ENCODE measurements at places on chromosomes 12 and 14.

GRCh38 chr14:62307844-62308243 is 545.6 kb downstream of the SNAPC1 start:
- DNase-seq = no peak

DNA sequence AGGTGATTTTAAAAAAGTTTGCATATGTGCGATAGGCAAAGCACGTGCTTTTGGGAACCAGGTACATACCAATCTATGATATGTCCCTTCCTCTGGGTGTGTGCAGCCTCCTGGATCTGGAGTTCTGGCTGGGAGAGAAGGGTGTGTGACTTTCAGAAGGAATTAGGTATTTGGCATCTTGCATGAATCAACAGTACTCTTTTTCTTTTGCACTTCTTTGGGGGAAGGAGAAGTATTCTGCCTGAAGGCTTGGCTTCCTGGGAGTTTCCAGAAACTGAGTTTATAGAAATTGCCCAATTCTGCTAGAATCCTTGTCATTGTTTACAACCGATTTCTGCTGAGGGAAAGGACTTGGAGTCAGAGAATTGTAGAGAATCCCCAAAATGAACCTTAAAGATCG is 2.9 kb upstream of the CLMN start:
- DNase-seq = no peak

GRCh38 chr14:91893669-91894068 is 26.3 kb upstream of the TC2N start:
- no peak for DNase-seq

- DNase-seq = no peak
These were observed 355.3 kb upstream of the SFSWAP start for GRCh38 chr12:131355361-131356245.

DNA sequence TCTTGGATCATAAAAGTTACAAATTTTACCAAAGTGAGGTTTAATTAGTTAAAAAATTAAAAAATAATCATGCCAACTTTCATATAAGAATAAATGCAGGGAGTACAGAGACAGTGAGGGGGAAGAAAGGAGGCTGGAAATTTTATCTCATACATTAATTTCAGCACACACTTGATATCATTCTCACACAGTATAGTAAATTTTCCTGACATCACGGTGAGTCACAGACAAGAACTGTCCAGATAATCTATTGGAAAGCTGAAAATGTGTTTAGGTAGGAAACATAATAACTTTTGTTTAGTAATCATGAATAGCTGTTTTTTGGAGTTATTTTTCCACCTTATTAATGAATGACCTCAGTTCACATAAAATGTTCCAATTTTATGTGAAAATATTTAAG is 1204.8 kb downstream of the GALC start:
- no peak for DNase-seq

- no peak for DNase-seq
These were observed 3.6 kb downstream of the SMCO3 start for GRCh38 chr12:14810167-14810952.

- no peak for DNase-seq
These were observed 23.6 kb upstream of the ATF1 start for GRCh38 chr12:50740307-50740706.

DNA sequence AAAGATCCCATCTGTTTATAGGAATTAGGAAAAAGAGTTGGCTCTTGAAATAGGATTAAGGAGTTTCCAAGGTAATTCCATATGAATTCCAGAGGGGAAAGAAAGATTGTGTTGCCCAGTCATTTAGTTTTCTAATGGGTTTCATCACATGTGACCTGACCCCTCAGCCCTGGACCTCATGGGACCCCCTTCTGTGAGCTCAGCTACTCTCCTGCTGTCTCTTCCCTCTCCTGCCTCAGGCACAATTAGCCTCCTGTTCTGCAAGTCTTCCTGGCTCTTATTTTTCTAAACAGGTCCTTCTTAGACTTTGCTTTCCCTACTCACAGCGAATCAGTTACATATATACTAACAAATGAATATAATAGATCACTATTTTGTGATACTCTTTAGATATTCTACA is 237.7 kb downstream of the TRHDE start:
- DNase-seq = no peak

DNA sequence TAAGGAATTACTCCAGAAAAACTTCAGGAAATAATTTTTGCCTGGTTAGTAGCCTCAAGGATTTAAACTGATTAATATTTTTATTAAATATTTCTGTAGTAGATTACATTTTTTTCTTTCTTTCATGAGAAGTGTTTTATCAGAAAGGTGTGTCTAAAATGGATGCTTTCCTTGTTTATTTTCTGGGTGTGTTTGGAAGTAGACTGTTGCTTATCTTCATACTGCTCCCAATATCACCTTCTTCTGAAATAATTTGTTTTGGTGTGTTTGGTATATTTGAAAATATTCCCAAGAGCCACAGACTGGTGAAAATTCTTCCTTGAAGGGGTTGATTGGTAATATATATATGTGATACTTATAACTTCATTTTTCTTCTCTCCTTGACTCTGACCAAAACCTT is 10.1 kb upstream of the REP15 start:
- DNase-seq = no peak

- DNase-seq = no peak
These were observed 46.7 kb downstream of the NOC4L start for GRCh38 chr12:132190834-132191500.

- no peak for DNase-seq
These were observed 148.6 kb downstream of the ANO4 start for GRCh38 chr12:100942984-100943749.

GRCh38 chr12:49369411-49370145 is 2.3 kb downstream of the SPATS2 start:
- peak; percentile 46 for DNase-seq

GRCh38 chr12:109995361-109995685 is 845 bp downstream of the GIT2 start:
- DNase-seq = no peak

DNA sequence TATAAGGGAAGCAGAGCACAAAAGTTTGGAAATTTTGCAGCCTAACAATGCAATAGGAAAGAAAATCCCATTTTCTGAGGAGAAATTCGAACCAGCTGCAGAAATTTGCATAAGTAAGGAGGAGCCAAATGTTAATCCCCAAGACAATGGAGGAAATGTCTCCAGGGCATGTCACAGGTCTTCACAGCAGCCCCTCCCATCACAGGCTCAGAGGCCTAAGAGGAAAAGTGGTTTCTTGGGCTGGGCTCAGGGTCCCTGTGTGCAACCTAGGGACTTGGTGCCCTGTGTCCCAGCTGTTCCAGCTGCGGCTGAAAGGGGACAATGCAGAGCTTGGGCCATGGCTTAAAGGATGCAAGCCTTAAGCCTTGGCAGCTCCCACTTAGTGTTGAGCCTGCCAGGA is 190.0 kb downstream of the MDGA2 start:
- no peak for DNase-seq

- DNase-seq = no peak
These were observed 28.2 kb downstream of the FOXN3 start for GRCh38 chr14:89388853-89389252.

GRCh38 chr12:68406134-68406576 is 74.0 kb upstream of the MDM1 start:
- peak; percentile 92 for DNase-seq

- DNase-seq = no peak
These were observed 8.0 kb upstream of the PGAM5 start for GRCh38 chr12:132702640-132703039.

DNA sequence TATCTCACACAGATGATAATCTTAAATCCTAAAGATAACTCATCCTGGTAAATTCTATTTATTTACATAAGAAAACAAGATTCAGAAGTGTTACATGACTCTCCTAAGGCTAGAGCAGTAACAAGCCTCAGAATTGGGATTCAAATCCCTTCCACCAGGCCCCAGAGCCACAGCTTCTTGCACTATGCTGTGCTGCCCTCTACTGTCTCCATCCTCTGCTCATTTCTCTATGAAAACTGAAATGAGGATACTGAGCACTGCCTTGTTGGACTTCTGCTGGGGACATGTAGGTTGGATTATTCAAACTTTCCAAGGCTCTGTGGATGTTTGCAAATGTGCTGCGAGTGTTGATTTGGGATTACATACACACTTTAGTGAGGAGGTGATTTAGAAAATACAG is 23.5 kb upstream of the C12orf50 start:
- DNase-seq = no peak

DNA sequence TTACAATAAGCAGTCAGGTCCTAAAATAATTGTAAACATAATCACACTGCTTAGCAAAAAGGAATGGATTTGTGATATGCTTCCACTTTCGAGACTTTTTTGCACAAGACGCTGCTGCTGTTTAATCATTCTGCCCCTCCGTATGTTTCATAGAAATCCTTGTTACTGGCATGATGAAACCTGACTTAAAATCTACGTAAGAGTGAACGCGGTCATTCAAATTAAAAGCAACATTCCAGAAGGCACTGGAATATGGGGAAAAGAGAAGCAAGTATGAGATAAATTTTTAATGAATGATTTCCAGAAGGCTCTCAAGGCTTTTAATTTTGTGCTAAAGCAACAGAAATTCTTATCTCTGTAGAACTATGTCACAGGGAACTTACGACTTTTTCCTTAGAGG is 1.1 kb downstream of the CNIH1 start:
- no peak for DNase-seq

GRCh38 chr12:12577786-12578185 is 15.1 kb upstream of the DUSP16 start:
- DNase-seq = no peak

- no peak for DNase-seq
These were observed 96.7 kb downstream of the NUAK1 start for GRCh38 chr12:106042037-106042436.

DNA sequence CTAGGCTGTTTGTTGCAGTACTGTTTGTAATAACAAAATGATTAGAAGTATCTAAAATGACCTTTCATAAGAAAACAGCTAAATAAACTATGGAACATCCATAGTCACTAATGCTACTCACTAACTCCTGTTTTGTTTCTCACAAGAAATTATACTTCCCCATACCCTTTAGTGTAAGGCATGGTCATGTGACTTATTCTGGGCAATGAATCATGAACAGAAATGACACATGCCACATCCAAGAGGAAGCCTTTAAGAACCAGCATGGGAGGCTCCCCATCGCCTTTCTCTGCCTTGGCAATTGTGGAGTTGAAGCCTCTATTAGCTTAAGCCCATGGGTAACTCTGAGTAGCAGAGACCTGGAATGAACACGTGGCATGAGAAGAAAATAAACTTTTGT is 49.3 kb downstream of the KSR2 start:
- no peak for DNase-seq

DNA sequence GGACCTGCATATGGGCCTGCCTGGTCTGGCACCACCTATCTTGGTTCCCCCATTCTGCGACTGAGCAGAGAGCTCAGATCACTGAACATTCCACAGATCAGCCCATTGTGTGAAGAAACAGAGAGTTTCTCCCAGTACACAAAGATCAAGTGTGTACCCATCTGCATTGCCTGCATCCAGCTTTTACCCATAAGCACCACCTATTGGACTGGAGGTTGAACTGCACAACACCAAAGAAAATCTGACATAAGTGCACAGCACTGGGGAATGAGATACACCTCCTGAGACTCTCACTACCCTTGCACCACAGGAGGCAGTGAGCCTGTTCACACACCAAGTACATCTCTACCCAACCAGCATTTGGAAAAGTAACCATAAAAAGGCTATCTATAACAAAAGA is 362.6 kb upstream of the CLEC14A start:
- no peak for DNase-seq
